ENCODE measurements at places on chromosomes 2 and 18.

DNA sequence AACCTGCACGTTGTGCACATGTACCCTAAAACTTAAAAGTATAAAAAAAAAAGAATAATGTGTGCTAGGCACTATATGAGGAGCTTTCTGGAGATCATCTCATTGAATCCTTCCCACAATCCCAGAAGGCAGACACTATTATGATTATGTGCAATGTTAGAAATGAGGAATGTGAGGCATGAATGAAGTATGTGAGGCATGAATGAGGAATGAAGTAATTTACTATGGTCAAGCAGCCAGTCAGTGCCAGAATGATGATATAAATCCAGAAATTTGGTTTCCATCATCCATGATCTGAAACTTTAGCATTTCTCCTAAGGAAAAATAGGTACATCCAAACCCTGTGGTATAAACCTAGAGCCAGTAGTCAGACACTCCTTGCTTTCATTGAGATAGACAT is 42.0 kb downstream of the CCDC148 start:
- DNase-seq: no peak

- DNase-seq: no peak
Observed at GRCh38 chr2:49226360-49226759, 72.0 kb upstream of the FSHR start.

DNA sequence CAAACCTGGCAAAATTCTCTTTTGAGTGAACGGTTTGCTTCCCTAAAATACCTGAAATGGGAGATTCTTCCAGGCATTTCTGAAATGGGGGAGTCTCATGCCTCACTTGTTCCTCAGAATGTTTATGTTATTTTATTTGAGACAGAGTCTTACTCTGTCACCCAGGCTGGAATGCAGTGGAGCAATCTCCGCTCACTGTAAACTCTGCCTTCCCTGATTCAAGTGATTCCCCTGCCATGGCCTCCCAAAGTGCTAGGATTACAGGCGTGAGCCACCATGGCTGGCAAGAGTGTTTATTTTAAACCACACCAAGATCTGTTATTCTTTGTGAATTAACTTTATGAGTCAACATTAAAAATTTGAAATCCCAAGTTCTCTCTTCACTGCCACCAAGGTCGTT is 6.4 kb upstream of the FHL2 start:
- no peak for DNase-seq

DNA sequence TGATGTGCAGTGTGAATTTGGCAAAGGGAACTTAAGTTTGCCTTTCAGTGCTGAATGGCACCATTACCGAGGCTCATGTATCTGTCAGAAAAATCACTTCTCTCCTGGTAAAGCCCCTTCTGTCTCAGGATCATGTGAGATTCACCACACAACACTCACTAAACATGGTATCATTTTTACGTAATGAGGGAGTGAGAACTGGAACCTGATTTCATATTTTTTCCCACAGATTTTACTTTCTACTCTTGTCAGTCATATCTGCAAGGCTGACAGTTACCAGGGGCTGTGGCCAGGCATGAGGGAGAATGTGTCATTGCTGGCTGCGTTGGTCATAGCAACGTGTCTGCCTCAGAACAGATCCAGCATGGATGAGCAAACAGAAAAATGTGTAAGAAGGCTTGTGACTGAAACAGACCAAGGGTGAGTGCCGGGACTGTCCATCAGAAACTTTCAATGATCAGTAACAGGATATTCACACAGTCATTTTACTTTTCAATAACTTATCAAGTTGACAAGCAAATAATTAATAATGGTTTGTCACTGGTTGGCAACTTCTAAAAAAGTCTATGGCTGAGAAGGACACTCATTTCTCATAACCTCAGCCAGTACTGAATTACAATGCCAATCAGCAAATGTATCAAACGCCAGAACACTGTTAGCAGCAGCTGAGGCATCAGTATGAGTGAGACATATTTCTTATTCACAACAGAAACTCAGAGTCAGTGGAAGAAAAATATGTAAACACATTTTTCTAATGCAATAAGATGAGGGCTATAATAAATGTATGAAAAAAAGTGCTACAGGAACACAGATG is 100.5 kb downstream of the CDC42EP3 start:
- no peak for DNase-seq

GRCh38 chr2:101508636-101509035 is 33.7 kb upstream of the RFX8 start:
- DNase-seq: no peak

DNA sequence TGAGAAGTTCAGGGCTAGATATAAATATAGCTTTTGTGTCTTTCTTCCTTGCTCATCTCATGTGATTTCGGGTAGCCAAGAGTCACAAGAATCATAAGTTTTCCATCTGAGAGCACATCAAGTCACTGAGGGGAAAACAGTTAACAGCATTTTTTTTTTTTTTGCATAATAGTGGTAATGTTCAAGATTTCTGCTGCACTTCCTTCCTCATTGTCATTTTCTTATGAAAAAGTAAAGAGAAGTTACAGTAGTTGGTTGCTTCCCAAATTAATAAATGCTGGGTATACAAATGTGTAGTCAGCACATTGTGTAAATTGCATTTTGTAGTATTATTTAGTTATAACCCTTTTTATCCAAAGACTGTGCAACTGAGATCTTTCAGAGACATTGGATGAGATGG is 93.6 kb downstream of the ZEB2 start:
- no peak for DNase-seq

- no peak for DNase-seq
Observed at GRCh38 chr2:180776921-180777320, 203.5 kb upstream of the UBE2E3 start.

DNA sequence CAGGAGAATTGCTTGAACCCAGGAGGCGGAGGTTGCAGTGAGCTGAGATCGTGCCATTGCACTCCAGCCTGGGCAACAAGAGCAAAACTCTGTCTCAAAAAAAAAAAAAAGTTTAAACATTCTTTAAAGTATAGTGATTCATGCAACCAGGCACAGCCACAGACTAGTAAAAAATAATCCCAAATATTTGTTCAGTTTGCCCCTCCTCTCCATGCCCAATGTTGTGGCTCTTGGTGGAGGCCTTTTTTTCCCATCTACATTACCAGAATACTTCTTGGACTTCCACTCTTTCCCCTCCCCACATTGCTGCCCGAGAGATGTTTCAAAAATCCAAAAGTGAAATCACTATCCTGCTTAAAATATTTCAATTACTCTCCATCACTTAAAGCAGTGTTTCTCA is 5.1 kb upstream of the MALT1 start:
- no peak for DNase-seq

GRCh38 chr18:58813561-58814225 is 51.0 kb upstream of the ZNF532 start:
- DNase-seq: no peak

DNA sequence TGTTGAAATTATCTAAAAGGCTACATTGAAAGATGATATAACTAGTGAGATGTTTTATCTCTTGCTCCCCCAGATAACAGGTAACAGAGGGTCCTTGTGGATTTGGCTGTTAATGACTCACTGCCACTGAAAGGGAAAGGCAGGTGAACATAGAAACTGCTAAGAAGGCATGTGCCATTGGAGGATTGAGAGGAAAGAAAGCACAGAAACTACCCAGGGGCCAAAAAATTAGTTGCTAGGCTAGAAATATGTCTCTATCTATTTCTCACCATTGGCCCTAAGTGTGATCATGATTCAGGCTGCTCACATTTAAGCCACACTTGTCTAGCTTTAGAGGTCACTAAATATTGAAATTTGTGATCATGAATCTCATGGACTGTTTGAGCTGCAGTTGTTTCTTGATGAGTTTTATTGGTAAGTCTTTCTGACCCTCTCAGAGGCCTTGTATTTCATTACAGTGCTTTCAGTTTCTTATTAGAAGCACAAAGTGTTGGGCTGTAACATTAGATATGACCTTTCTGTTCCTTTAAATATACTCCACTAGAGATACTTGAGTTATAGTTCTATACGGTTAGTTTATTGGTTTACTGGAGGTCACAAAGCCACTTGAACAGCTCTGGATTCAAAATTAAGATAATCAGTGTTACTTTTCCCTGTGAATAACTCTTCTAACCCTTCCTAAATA is 26.2 kb downstream of the NAB1 start:
- no peak for DNase-seq

GRCh38 chr2:46901611-46902010 is 14.0 kb downstream of the MCFD2 start:
- no peak for DNase-seq

DNA sequence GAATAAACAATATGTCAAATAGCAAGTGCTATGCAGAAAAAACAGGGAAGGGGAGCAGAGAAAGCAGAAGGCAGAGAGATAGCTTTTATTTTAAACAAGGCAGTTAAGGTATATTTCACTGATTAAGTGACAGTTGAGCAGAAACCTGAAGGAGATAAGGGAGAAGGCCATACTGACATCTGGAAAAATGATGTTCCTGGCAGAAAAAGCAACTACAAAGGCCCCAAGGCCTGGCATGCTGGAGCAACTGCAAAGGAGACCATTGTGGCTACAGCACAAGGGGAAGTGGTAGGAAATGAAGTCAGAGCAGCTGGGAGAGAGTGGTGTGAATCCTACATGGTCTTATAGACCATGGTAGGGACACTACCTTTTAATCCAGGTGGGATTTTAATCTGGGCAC is 8.9 kb upstream of the PCBP1 start:
- no peak for DNase-seq

DNA sequence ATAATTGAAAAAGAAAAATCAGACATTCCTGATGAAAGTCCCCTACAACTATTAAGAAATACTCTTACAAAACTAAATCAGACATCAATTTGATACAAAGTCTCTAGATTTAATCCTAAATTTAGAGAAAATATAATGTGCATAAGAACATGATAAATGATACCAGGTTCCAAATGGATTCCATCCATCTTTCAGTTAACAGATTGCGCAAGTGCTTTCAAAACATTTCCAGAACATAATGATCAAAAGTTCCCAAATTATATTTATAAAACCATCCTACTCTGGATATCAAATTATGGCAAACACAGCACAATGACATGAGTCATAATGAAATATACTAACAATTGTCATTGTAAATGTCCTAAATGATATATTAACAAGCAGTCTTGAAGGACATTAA is 151.0 kb upstream of the GYPC start:
- no peak for DNase-seq

- DNase-seq: no peak
Observed at GRCh38 chr2:156489195-156489594, 53.0 kb downstream of the GPD2 start.

GRCh38 chr2:1991706-1992245 is 247.5 kb upstream of the PXDN start:
- no peak for DNase-seq

- DNase-seq: no peak
Observed at GRCh38 chr2:55842046-55842445, 81.5 kb downstream of the EFEMP1 start.

DNA sequence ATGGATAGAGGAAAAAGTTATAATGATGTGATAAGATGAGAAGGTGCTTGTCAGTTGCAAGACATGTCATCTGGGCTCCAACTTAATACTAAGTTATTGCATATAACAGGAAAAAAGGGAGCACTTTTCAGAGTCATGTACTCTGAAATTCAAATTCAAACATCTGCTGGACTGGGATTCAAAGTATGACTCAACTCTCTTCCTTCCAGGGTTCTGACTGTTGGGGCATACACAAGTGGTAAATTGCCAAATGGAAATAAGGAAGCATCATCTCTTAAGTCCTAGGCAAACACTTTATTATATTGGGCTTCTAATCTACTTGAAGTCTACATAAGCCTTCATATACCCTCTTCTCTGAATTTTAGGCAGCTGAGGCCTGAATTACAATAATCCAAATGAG is 44.9 kb downstream of the ZBTB14 start:
- no peak for DNase-seq

- peak; percentile 89 for DNase-seq
Observed at GRCh38 chr2:68121873-68122679, 35.6 kb upstream of the PNO1 start.

- no peak for DNase-seq
Observed at GRCh38 chr18:34890486-34891085, 150.6 kb upstream of the MAPRE2 start.

DNA sequence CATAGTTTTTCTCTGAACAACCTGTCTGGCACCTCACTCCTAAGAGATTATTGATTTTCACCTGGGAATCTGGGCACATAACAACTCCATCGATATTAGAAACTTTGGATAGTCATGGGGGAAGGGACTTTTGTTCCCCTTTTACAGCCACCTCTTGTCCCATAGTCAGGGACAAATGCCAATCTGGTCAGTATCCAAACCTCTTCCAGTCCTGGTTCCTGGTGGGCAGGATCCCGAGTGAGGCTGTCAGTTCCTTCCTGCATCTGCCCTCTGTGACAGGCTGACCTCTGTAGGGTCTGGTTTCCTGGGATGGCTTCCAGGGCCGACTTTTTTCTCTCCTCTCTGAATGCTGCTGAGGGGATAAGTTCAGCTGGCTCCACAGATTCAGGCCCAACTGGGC is 11.0 kb downstream of the KIF5C start:
- DNase-seq: no peak

- no peak for DNase-seq
Observed at GRCh38 chr2:160379399-160379798, 114.2 kb downstream of the RBMS1 start.

- no peak for DNase-seq
Observed at GRCh38 chr2:221372159-221372884, 199.8 kb downstream of the EPHA4 start.

DNA sequence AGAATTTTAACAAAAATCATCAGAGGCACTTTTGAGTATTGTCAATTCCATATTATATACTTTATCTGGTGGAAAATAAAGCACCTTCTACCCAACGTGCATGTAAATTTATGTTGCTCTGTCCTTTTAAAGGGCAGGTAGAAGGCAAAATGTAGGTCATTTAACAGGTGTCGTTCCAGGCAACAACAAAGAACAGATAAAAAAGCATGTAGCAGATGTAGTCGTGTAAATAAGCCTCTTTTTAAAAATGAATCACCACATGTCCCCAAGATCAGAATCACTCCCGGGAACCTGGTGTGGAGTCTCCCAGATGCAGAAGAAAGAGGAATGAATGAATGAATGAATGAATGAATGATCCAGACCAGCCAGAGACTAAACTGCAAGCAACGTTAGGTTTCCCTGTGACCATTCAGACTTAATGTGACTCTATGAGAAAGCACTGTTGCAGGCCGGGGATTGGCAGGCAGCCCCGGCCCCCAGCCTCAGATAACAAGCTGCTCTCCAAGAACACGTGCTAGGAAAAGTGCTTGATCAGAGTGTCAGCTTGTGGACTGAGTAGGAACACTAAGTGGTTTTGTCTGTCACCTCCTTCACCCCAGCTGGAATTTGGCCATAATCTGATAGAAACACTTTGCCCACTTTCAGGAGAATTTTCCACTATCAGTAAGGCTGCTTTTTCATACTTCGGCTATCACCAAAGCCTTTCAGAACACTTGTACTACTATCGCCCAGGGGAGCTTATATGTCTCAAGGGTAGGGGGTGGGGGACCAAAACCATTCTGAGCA is 100.6 kb downstream of the CDK15 start:
- DNase-seq: no peak

DNA sequence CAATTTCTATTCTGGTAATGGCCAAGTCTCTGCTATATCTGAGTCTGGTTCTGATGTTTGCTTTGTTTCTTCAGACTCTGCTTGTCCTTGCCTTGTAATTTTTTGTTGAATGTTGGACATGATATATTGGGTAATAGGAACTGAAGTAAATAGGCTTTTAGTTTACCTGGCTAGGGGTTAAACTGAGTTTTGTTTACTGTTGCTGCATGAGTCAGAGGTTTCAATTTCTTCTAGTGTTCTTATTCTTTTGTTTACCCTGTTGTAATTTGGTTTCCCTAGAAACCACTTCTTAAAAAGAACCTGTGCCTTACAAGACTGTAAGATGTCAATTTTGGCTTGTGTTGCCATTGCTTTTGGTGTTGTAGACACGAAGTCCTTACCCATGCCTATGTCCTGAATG is 285.0 kb upstream of the KCNH7 start:
- no peak for DNase-seq

Measured in small intestine (tissue), 16 donors.